ENCODE measurements at places on chromosomes 16 and 17.

DNA sequence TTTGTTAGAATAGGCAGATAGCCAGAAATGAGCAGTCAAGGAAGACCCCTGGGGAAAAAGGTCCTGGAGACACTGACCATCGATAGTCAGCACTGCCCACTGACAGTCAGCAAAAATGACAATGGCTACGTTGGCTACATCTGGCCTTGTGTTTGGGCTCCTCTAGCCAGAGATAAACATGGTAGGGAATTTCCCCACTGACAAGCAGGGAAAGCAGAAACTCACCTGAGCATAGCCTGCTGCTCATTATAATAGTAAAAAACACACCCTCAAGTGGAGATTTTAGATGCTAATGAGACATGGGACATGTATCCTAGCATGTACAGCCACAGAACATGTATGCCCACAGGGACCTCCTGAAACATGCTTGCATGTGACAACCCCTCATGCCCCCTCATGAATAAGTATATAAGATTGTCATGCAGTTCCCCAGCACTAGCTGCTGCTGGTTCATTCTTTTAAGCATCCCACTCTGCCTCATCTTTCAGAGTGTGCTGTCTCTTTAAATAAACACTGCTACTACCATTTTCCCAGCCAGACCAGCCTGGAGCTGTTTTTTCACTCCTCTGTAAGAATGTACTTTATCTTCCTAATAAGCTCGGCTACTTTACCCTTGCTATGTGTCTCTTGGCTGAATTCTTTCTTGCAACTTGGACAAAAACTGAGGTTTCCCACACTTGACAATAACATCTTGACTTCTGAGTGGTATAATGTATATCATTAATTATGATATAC lies 550.1 kb upstream of the CDH8 start:
- DNase-seq = no peak

DNA sequence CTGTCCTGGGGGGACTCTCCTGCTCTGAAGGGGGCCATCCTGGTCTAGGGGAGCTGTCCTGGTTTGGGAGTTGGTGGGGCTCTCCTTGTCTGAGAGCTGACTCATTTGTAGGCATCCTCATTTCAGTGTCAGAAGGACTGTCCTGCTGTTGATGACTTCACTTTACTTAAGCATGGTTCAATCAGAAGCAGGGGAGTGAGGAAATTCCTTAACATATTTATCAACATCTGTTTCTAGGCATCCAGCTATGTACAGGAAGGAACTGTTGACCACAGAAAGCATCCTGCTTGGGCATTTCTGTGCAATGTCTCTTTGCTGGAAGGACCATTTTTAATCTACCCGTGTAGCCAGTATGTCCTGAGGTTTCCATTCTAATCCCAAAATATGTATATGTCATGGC lies 502.7 kb upstream of the HSBP1 start:
- peak; percentile 9 for DNase-seq

DNA sequence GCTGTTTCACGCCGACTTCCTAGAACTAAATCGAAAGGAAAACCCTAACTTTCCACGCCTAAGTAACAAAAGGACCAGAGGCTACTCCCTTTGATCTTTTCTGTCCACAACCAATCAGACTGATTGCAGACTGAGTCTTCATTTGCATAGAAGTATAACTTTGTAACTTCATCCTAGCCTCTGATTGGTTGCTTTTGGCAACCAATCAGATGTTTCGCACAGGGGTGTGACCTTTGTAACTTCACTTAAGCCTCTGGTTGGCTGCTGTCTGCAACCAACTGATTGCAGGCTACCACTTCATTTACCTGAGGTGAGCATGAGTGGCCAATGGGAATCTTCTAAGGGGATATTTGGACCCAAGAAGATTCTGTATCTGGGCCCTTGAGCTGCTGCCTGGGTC lies 17.4 kb upstream of the ICAM2 start:
- DNase-seq = no peak

GRCh38 chr16:66495440-66495839 lies 54.5 kb downstream of the TK2 start:
- no peak for DNase-seq

GRCh38 chr16:56513972-56514371 lies 5.9 kb downstream of the BBS2 start:
- peak; percentile 52 for DNase-seq

DNA sequence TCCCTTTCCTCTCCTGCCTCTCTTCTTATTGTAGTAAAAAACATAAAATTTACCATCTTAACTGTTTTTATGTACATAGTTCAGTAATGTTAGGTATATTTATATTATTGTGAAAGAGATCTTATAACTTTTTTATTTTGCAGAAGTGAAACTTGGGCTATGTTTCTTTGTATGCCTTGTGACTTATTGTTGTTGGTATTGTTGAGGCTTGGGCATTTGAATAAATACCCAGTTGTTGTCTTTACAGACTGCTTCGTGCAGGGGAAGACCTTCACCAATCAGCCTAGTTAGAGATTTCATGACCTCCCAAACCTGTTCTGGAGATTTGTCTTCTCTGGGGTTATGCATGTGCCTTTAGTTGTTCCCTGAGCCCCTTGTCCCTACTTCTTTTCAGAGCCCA lies 31.9 kb downstream of the REXO5 start:
- no peak for DNase-seq

- no peak for DNase-seq
Observed at GRCh38 chr16:25023556-25023955, 8.4 kb upstream of the ARHGAP17 start.

- peak; percentile 43 for DNase-seq
Observed at GRCh38 chr16:7313170-7313569, 19.5 kb upstream of the RBFOX1 start.

DNA sequence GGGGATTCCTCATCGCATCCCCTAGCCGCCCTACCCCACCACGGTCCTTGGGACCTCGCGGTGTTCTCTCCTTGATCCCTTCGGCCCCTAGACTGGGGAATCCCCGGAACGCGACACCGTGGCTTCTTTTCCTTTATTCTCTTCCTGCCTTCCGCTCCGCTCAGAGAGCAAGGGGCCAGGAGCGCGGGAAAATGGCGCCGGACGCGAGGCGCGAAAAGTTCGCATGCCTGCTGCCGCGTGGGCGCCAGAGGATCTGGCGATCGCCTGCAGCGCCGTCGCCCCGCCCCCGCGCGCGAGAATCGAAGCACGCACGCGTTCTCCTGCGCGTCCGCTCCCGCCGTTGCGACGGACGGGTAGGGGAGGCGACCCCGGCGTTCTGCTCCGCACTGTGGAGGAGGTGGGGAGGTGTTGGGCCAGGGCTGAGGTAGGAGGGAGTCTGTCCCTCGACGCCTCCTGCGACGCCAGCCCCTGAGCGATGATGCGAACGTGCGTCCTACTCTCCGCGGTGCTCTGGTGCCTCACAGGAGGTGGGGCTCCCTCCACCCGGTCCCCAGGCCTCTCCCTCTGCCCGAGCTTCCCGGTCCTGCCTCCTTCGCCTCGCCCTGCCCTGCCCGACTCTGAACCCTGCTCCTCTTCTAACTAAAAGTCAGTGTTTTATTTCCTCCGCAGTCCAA lies at the start of gene ZPBP2:
TSS of gene ZPBP2 (plus strand) at position 323 of the 674 bp plus-strand sequence. CDS start at position 476, 153 bp downstream.
- no peak for DNase-seq

DNA sequence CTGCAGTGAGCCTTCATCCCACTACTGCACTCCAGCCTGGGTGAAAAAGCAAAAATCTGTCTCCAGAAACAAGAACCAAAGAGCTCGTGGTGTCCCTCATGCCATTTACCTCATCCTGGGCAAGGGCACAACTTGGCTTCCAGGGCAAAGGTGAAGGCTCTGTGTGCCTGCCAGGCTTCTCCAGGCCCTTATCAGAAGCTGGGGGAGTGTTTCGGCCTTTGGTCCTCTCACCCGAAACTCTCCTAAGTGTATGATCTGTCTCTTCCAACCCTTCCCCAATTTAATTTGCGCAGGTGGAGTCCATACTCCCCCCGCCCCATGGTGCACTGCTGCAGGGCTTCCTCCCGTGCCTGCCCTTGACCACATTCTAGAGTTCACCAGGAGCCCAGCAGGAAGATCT lies 1.1 kb downstream of the CES2 start:
- DNase-seq = no peak

GRCh38 chr16:66289051-66289680 lies 77.3 kb upstream of the CDH5 start:
- no peak for DNase-seq

Measured in urothelium cell line (cell line).